Smooth muscle cell of the brain vasculature (primary cell): ENCODE measurements at places on chromosomes 4 and X.

GRCh38 chrX:54602563-54602962 is 72.5 kb downstream of the GNL3L start:
- DNase-seq: no peak

DNA sequence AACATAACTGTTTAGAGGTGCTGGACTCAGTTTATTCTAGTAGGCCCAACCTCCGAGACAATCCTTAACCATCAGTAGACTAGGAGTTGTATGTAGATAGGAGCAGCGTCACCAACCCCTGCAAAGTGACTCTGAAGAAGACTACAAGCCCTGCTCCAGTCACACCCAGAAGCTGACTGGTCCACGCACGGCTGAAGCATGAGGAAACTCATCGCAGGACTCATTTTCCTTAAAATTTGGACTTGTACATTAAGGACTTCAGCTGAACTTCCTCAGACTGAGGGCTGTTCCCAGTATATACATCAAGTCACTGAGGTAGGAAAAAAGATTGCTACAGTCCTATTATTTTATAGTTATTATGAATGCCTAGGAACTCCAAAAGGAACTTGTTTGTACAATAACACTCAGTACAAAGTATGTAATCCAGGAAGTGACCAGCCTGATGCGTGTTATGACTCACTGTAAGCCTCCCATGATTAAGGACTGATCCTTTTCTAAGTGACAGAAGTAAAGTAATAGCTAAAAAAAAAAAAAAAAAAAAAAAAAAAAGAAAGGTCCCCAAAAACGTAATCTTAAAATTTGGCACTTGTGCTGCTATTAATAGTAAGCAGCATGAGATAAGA is 41.6 kb upstream of the UGT2B7 start:
- DNase-seq: no peak

- DNase-seq: no peak
Measured at GRCh38 chr4:61195101-61195500, 5.0 kb upstream of the ADGRL3 start.

DNA sequence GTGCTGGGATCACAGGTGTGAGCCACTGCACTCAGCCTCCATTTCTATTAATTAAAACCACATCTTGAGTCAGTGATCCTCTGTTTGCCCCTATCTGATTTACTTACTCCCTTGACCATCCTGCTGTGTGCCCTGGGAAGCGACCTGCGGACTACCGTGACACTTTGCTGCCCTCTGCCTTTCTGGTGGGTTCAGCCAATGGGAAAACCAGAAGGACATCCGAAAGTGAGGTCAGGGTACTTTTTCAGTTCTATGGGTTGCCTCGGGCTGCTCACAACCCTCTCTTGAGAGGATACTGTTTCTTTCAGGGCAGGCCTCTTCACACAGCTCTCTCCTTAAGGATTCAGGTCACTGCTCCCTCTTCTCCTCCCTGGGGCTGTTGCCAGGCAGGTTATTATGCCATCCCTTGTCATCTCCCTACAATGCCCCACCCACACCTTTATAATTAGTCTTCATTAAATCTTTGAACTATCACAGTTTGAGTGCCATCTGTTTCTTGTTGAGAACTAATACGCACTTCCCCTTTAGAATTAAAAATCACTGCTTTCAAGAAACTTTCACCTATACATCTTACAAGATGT is 21.4 kb downstream of the PLAC8 start:
- DNase-seq: no peak

DNA sequence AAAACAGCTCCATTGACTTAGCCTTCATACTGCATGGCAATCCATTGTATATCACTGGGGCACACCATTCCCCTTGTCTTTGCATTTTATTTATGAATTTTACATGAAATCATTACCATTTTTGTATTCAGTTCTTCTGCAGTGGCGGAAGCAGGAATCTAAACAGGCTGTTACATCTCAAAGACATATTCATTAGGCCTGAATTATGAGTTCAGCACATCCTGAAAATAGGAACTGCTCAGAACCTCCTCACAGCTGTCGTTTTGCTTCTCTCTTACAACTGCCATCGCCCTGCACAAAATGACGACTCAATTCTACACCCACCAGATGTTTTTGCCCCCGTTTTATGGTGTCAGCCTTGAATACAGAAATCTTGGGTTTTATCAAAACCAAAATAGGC is 474.4 kb upstream of the MAGEB18 start:
- DNase-seq: no peak

- no peak for DNase-seq
Measured at GRCh38 chr4:183714626-183715025, 55.5 kb downstream of the TRAPPC11 start.

DNA sequence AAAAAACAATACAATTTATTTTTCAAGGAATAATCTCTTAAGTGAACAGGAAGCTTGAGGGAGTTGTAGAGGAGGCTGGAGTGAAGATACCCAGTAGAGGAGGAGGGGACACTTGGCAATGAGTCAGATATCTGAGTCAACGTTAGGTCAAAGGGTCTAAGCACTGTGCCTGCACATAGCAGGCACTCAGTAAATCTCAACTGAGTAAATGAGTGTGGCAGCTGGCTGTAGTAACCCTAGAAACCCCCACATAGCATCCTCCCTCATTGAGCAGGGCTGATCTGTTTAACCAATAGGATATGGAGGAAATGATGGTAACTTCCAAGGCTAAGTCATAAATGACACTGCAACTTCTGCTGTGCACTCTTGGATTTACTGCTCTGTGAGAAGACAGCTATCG is 186.0 kb upstream of the FAM241A start:
- no peak for DNase-seq

- no peak for DNase-seq
Measured at GRCh38 chrX:105117621-105118020, 102.9 kb downstream of the TEX13A start.

GRCh38 chr4:86271057-86271456 is 88.8 kb downstream of the MAPK10 start:
- no peak for DNase-seq

GRCh38 chr4:112185740-112186670 is 40.8 kb downstream of the FAM241A start:
- DNase-seq: no peak
